ENCODE measurements at places on chromosomes 16 and 17.

DNA sequence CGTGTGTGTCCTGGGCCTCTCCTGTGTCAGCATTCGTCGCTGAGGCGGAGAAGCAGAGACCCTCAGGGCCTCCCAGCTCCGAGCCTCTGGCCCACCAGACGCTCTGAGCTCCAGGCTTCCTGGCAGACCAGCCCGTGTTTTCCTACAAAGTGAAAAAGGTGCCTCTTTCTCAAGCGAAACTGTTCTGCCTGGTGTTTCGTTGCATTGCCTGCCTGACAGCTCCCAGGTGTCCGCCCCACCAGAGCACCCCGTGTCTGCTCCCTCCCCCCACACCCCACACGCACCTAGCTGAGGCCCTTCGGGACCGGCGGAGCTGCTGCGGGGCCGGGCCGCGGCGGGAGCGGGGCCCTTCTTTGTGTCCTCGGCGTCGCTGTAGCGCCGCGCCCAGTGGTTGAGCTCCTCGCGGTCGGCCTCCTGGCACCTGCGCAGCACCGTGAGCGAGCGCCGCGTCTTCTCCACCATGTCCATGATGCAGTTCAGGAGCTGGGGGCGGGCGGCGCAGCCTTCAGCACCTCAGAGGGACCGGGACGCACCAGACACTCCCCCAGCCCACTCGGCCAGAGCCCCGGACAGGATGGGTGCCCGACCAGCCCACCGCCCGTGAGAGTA is 14.7 kb upstream of the PABPN1L start:
- DNase-seq: no peak

DNA sequence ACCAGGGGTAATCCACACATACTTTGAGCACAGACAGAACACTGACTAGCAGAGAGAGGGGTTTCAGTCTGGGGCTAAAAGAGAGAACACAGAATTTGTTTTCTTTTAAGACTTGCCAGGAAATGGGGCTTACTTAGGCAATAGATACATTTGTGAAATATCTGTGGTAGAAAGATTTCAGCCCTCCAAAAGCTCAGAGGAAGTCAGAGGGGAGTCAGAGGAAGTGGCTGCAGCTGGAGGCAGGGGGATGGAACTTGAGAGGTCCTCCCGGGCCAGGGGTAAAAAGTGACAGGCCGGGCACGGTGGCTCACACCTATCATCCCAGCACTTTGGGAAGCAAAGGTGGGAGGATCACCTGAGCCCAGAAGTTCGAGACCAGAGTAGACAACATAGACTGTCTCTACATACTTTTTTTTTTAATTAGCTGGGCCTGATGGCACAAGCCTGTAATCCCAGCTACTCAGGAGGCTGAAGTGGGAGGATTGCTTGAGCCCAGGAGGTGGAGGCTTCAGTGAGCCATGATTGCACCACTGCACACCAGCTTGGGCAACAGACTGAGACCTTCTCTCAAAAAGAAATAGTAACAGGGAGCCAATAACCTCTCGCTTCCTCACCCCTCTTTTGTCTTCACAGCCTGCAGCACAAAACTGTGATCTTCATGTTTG is 49.9 kb downstream of the NLRC5 start:
- DNase-seq: no peak

DNA sequence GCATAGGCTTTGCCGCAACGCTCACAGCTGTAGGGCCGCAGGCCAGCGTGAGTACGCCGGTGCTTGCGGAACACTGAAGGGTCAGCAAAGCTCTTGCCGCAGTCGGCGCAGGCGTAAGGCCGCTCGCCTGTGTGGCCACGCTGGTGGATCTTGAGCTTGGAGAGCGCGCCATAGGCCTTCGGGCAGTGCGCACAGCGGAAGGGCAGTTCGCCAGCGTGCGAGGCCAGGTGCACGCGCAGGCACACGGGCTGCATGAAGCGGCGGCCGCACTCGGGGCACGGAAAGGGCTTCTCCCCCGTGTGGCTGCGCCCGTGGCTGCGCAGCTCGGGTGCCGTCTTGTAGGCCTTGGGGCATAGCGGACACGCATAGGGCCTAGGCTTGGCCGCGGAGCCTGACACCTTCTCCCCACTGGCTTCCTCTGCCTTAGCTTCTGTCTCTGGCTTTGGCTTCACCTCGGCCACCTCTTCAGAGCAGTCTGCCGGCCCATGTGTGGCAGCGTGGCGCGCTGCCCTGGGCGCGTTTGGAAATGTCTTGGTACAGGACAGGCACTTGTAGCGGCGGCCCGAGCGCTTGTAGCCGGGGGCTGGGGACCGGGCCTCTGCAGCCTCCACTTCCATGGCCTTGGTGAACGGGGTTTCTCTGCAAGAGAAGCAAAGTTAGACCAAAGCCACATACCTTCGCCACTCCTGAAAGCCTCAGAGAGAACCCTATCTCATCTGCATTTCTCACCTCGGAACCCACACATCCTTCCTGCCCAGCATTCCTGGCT is 10.0 kb downstream of the ZNF668 start:
- DNase-seq: no peak

- no peak for DNase-seq
Measured at GRCh38 chr16:85332175-85332574, 219.9 kb upstream of the CIBAR2 start.

GRCh38 chr16:71923941-71924690 is 28.8 kb downstream of the IST1 start:
- DNase-seq: no peak

DNA sequence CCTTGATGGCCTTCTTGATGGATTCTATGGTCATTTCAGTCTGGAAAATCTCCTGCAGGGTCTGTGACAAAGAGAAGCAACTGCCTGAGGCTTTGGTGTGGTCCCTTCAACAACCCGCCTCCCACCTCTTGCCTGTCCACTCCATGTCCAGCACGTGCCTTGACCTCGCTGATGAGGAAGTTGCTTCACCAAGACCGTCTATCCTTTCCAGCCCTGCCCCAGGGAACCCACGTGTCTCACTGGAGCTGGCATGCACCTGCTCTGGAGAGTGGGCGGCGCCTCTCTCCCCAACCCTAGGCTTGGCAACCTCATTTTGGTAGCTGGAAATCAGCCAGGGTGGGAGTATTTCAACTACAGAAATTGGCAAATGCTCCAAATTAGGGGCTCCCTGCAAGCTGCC is 32.6 kb downstream of the TEKT3 start:
- DNase-seq: no peak

- no peak for DNase-seq
Measured at GRCh38 chr16:13864689-13865088, 55.3 kb upstream of the ERCC4 start.

- no peak for DNase-seq
Measured at GRCh38 chr16:505479-506245, 21.9 kb upstream of the CAPN15 start.

- no peak for DNase-seq
Measured at GRCh38 chr17:82213251-82214011, 789 bp upstream of the CCDC57 start.

DNA sequence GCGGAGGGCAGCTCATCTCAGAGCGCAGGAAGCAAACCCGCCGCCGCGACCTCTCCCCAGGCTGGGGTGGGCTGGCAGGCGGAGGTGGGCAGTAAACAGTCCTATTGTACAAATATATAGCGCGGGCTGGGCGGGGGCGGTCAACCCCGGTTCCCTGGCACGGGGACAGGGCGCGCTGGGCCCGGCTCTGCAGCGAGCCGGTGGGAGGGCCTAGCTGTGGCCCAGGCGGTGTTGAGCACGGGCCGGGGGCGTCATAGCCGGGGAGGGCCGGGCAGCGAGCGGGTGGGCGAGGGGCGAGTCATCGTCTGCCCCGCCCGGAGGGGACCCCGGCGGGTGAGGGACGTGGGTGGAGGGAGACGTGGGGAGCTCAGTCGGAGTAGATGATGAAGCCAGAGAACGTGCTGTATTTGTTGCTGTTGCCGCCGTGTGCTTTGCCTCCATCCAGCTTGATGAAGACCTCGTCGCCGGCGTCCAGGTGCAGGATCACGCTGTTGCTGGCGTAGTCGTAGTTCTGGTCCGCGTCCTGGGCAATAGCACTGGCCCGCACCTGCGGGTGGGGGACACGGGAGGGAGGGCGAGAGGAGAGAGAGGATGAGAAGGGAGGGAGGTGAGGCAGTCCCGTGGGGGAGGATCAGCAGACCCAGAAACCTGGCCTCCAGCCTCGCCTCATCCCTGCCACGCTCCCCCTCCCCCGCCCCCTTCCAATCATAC is 8.1 kb downstream of the C1QL1 start:
- no peak for DNase-seq

- no peak for DNase-seq
Measured at GRCh38 chr17:79427621-79428539, 183.0 kb downstream of the RBFOX3 start.

DNA sequence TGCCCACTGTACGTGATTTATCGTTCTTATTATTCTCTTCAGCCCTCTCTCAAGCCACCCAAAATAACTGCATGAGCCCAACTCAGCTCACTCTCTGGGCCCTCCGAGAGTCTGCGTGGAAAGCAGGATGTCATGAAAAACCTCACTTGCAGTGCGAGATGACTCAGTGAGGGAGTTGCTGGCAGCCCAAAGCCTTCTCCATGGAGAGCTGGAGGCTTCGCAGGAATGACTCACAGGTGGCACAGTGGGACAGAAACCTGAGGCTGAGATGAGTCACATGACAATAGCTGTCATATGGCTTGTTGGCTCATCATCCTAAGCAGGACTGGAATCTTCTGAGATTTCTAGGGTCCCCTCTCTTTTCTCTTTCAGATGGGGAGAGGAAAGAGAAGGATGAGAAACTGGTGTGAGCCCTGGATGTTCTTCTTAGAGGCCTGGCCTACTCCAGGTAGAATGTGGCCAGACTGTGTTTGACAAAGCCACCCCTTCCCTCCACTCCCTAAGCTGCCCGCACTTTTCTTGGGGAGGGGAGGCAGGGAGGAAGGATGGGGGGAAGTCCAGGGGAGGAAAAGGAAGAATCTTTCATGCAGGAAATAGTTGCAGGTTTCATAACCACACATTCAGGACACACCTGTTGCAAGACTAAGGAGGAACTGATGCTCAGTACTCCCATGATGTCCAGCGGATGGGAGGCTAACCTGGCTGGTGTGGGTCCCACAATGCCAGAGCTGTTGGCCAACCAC is 160.6 kb upstream of the RPL38 start:
- DNase-seq: no peak

DNA sequence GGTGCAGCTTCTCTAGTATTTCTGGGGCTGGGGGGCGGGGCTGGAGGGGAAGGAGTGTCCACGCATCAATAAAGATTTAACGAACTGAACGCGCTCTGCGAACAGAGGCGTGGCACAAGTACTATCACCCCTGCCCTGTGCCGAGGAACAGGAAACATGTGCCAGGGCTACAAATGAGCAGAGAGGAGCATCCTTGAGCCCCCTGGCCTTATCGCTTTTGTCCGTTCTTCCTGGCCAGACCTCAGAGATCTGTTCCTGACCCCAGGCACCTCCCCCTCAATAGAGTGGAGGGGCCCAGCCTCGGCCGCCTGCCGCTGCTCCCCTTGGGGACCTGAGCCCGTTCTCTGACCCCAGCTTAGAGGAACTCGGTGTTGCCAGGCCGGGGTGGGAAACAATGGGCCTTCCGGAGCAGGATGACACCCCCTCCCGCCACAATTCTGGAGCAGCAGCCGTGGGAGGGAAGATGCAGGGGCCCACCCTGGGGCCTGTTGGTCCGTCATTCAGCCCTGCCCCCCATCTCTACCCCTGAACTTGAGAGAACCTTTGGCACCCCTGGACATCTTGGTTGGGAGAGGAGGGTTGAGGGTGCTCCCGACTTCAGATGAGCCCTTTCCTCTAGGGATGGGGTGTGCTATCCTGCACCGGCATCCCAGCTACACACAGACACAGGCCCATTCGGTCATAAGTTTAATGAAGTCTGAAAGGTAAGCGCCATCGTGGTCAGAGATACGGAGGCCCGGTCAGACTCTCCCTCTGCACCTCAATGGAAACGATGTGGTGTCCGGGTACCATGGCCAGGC is 1.1 kb downstream of the NAA38 start:
- DNase-seq: no peak

DNA sequence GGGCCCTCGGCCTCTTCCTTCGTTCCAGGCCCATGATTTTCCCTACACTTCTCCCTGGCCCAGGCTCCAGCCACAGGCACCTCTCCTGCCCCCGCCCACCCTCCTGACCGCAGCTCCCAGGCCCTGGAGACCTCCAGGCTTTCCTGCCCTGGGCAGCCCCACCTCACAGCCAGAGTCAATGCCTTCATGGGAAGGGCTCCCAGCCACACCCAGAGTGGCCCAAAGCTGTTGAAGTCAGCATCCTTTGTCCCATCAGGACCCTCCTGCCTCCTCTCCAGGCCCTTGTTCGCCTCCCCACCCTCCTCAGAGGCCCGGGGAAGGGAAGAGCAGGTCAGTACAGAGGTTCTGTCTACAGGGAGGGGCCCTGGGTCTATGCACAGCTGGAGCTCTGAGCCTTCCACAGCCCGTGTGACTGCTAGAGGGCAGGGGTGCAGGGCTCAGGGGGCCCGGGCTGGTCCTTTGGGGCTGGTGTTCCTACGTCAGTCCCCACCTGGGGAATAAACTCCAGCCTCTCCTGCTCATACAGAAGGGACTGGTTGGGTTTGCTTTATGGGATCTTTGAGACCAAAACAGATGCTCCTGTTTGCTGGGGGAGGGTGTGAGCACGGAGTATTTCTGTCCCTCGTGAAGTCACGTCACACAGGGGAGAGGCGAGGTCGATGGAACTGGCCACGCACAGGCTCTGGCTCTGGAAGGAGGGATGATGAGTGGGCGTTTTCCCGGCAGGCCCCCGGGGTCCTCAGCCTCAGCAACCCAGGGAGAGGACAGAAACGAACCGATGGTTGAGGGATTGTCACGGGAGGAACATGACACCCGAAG is 20.3 kb downstream of the TRARG1 start:
- no peak for DNase-seq

DNA sequence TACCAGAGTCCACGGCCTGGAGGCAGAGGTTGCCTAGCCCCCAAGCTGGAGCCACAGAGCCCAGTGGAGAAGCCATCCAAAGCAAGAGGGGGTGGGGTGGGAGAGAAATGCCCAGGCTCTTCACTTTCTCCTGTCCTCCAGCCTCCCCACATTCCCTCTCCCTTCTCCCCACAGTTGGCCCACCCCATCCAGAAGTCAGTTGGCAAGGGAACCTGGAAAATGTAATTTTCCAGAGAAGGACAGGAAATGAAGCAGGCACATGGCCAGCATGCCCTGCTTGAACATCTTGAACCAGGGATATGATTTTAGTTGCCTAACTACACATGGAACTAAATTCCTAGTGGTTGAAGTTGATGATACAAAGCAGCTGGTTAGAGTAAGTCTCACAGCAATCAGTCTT is 73.3 kb upstream of the IRX6 start:
- DNase-seq: no peak

DNA sequence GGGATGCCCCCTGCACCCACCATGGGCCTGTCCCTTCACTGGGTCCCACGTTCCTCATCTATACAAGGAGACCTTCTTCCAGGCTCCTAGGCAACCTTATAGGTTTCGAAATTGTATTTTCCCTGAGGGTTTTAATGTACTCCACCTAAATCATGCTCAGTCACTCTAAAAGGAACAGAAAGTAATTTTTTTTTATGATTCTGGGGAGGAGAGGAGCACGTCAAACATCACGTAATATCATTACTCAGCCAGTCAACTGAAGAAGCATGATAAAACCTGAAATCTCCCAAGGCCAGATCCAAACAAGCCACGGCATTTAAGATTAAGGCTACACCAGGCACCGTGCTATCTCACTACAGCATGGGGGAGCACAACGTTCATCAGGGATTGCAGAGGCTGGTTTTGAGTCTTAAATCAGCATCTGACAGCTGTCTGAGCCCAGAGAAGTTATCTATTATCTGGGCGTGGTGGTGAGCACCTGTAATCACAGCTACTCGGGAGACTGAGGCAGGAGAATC is 3.9 kb upstream of the TMEM114 start:
- no peak for DNase-seq

All from NCI-H524 treated with DMSO at 0.1 percent for 48 hours (cell line).